NCI-H524 (cell line): ENCODE measurements at places on chromosomes 3 and 15.

DNA sequence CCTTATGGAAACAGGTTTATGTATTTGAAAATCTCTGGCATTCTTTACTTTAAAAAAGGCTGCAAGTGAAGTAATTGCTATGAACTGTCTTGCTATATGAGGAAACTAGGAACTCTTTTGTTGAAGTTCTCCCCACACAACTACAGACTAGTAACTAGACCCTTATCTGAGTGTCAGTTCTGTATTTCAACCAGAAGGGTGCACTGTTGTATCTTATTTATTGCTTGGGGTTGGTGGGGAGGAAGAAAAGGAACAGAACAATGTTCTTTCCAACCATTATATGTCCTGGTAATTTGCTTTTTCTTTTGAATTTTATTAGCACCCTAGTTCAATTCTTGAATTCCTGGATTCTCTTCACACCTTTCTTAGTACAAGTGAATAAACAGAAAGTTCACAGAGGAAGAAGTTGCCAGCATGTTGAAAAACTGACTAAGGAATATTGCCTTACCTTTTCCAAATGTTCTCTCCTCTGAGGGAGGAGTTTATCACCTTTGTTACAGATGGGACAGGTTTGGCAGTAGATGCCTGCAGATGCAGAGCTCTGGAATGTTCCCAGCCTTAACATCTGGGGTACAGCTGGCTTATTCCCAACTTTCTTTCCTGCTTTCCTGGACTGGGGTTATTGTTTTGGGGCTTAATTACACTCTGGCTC, 162.4 kb upstream of the CFAP20DC start:
- peak; percentile 57 for DNase-seq

GRCh38 chr15:82060817-82061216, 15.0 kb upstream of the MEX3B start:
- no peak for DNase-seq

GRCh38 chr3:176046703-176047102, 1150.6 kb downstream of the TBL1XR1 start:
- DNase-seq, result peak; percentile 81

- DNase-seq, result no peak
Observed at GRCh38 chr3:129330409-129330808, 51.7 kb downstream of the HMCES start.

DNA sequence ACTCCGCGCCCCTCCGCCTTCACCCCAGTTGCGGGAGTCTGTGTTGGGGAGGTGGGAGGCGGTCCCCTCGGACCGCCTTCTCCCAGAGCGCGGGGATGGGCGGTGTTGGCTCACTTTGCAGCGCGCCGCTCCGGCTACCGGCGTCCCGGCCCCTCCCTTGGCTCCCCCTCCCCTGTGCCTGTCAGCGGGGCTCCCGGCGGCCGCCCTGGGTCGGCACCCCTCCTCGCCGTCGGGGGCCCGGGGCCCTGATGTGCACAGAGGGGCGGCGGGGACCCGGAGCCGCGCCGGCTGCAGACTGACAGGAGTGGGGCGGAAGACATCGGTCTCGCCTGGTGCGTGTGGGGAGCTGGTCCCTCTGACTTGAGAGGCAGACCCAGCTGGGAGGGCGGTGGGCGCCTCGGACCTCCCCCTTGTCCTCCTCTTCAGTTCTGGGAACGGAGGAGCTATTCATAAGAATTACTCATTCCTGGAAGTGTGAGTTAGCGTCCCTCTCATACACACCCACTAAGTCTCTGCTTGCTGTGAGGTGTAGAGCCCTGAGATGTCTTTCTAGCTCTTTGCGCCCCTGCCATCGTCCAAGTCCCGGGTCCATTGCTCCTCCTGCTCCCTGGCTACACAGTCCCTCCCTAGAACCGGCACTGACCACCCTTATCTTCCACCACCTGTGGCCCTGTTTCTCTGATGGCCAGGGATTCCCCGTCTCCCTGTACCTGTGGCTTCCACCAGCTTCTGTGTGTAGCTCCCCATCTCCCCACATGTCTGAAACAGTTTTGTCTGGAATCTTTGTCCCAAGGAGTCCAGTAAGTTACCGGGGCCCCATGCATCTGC, 42.3 kb upstream of the ROPN1 start:
- DNase-seq, result peak; percentile 53

DNA sequence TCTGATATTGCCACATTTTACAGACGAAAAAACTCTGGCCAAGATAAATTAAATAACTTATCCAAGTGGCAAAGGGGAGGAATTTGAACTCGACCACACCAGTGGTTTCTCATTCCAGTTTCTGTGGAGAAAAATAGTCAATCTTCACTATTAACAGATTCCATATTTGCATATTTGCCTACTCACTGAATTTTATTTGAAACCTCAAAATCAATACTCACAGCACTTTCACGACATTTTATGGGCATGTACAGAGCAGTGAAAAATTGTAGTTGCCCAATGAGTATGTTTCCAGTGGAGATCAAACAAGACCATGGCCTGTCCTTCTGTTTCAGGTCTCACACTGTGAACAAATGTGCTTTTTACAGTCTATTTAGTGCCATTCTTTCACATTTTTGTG, 374.3 kb downstream of the MAGI1 start:
- DNase-seq, result no peak

DNA sequence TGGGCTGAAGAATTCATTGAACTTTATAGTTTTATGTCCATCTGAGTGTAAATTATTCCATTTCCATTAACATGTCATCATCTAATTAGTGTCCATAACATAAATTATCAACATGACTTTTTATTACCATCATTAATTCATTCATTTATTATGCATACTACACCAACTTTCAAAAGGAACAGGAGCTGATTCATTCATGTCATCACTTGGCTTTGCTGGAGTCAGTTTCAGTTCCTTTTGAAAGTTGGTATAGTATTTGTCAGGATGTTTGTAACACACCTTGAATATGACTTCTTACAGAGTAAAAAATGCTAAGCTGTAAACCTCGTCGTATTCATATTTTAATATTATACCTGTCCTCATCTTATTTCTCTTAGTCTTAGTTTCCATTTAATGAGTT, 298.0 kb upstream of the RBMS3 start:
- no peak for DNase-seq

DNA sequence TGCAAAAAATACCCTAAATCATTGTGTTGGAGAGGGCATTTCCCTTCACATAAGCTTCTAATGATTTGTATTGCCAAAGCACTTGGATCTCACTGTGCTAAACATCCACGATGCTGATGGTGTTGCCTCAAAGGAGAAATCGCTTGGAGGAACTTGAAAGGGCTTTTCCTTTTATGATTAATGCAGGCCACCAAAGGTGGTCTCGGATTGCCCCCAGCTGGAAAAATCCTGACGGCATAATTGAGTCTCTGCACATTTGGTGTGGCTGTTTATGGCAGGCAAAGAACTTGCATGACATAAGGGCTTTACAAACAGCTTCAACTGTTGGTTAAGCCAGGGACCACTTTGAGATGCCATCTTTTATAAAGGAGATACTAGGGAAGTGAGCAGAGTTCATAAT, 664.0 kb upstream of the ADAMTS9 start:
- no peak for DNase-seq

GRCh38 chr15:60408463-60408981, 10.7 kb upstream of the ANXA2 start:
- no peak for DNase-seq

GRCh38 chr3:105976196-105976595, 107.4 kb upstream of the CBLB start:
- DNase-seq, result no peak

- no peak for DNase-seq
Observed at GRCh38 chr3:134276086-134276485, 25.4 kb upstream of the RYK start.

DNA sequence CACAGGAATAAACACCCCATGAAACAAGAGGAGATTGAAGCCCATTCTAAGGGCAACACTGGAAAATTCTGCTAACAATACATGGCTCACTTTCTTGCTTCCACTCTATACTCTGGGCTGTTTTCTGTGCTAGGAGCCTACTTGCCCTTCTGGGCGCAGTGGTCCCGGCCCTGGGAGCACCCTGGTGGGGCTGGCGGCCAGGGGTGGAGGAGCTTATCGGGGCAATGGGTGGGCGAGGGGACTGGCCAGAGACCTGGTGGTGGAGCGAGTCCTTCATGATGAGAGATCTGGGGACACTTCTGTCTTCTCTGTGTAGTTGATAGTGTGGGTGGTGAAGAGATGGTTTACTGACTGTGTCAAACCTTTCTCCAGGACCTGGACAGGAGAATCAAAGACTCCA, 1128.5 kb downstream of the TBL1XR1 start:
- no peak for DNase-seq

DNA sequence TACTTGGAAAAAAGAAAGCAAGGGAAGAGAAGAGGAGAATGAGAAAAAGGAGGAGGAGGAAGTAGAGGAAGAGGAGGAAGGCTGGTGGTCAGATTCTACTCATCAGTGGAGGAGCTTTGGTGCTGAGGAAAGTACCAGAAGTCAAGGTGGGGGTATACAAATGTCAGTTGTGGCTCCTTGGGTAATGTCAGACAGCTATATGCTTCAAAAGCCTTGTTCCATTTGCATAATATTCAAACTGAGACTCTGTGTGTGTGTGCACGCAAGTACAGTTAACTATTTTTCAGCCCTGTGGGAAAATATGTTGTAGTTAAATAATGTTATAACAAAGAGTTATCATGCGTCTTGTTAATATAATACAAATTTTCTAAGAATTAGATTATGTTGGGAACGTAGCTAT, 609.7 kb downstream of the PDCD6IP start:
- no peak for DNase-seq

- peak; percentile 94 for DNase-seq
Observed at GRCh38 chr15:71634820-71635560, 175.4 kb upstream of the NR2E3 start.

GRCh38 chr15:40828447-40829036, at the start of gene PPP1R14D:
Gene PPP1R14D (minus strand): TSS chr15:40828708. CDS start chr15:40828641, 67 bp downstream.
- DNase-seq, result no peak

DNA sequence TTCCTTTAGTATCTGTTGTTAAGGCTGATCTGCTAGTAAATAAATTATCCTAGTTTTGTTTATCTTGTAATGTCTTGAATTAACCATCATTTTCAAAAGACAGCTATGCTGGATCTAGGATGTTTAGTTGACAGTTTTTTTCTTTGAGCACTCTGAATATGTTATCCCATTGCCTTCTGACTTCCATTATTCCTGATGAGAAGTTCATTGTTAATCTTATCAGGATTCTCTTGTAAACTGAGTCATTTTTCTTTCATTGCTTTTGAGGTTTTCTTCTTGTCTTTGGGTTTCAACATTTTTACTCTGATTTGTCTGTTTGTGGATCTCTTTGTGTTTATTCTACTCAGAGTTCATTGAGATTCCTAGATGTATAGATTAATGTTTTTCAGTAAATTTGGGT, 157.7 kb downstream of the WNT7A start:
- DNase-seq, result no peak

GRCh38 chr15:57019496-57020160, 101.2 kb downstream of the TCF12 start:
- DNase-seq, result no peak

- no peak for DNase-seq
Observed at GRCh38 chr15:70192490-70192889, 94.8 kb upstream of the TLE3 start.

DNA sequence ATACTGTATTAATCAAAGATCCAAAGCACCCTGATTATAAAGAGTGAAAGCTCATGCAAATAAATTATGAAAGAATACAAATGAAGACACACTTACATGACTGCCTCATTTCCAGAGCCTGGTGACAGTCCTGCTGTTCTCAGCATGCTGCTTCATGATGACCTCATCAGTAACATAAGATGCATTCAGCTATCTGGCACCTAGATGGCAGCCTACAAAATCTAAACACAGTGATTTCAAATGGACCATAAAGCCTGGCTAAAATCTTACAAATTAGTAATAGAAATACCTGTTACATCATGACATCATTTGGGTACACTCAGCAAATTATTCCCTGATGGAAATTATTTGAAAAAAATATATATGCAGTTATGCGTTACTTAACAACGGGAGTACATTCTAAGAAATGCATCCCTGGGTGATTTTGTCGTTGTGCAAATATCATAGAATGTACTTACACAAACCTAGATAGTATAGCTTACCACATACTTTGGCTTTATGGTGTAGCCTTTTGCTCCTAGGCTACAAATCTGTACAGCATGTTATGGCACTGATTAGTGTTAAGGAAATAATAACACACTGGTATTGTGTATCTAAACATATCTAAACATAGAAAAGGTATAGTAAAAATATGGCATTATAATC, 207.2 kb downstream of the EPHA3 start:
- DNase-seq, result peak; percentile 53

DNA sequence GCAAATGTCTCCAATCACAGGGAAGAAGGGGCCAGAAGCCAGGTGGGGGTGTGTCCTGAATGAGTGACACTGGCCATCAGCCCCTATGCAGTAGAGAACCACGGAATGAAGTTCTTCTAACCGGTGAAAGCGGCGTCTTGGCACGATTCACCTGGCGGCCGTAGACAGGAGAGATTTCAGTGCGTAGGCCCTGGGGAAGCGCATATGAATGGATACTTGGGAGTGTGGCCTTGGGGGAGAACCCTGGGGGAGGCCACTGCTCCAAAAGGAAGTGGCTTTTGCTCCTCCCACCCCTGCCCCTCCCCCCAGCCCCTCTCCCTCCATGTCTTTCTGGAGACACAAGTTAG, 43.6 kb downstream of the RBPMS2 start:
- no peak for DNase-seq

- DNase-seq, result peak; percentile 66
Observed at GRCh38 chr15:42059661-42060476, 34.5 kb downstream of the PLA2G4D start.

GRCh38 chr3:46900356-46900755, 22.8 kb downstream of the PTH1R start:
- no peak for DNase-seq

DNA sequence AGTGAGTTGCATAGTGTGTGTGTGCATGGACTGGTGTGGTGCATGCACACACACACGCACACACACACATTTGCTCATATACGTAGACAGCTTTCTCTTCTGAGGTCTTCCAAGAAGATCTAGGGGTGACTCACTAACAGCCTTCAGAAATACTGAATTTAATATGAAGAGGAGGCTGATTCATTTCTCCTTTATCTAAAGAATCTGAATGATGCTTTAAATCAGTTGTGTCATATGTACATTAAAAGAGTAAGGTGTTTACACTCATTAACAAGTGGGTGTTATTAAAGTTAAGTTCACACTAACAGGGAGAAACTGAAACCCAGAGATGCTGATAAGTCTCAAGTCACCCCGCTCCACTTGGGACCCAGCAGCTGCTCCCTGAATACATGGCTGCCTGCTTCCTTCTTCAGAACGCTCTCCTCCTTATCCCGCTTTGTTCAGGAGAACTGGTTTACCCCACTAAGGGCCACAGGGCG, 22.0 kb downstream of the TMPRSS7 start:
- DNase-seq, result no peak

DNA sequence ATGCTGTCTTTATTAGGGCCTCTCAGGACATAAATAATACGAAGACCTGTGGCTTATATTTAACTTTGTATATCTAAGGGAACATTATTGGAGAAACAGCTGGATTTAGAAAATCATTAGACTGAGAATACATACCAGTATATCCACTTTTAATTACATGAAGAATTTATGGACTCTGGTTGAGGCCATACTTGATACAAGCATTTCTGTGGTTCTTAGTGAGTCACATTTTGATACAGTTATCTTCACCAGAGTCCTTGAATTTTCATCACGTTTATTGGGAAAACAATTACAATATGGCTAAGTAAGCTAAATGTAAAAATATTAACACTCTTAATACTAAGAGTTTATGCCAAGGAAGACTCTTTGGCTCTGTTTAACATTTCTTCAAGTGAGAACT, 9.9 kb downstream of the KIF23 start:
- DNase-seq, result no peak

GRCh38 chr3:27715454-27715806, 6.7 kb downstream of the EOMES start:
- DNase-seq, result no peak

- DNase-seq, result no peak
Observed at GRCh38 chr3:123082370-123083065, 15.7 kb downstream of the PDIA5 start.

- DNase-seq, result peak; percentile 59
Observed at GRCh38 chr3:194640829-194641228, 7.6 kb upstream of the TMEM44 start.
